ENCODE measurements at places on chromosomes 7 and 10.
A peak's percentile ranks its signal among the peaks of the same experiment; 100 is the strongest.

DNA sequence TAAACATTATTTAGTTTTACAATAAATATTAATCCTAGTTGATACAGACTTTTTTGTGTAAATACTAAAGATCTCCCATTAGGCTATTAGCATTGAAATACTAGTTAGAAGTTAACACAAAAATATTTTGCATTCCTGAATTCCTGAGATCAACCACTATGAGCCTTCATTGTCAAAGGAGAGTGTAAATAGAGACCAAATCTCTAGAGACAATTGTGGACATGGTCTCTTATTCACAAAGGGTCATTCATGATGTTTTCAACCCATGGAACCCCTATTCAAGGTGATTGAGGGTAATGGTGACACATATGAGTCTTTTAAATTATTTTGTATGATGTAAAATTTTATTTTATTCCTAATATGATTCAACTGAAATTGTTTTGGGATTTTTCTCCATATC, 1454.8 kb upstream of the LRRTM3 start:
- DNase-seq: no peak

- no peak for DNase-seq
These were observed 30.3 kb upstream of the HSPB1 start for GRCh38 chr7:76272142-76272541.

GRCh38 chr10:109920016-109920415, 3.3 kb downstream of the XPNPEP1 start:
- no peak for DNase-seq

- DNase-seq: no peak
These were observed 66.9 kb upstream of the ZNF746 start for GRCh38 chr7:149564340-149565095.

- DNase-seq: no peak
These were observed 115.9 kb downstream of the TRIM24 start for GRCh38 chr7:138575897-138576428.

GRCh38 chr7:92880212-92881090, 44.1 kb upstream of the CDK6 start:
- DNase-seq: peak; percentile 33

GRCh38 chr10:107653832-107654287, 489.4 kb upstream of the SORCS1 start:
- DNase-seq: peak; percentile 66

DNA sequence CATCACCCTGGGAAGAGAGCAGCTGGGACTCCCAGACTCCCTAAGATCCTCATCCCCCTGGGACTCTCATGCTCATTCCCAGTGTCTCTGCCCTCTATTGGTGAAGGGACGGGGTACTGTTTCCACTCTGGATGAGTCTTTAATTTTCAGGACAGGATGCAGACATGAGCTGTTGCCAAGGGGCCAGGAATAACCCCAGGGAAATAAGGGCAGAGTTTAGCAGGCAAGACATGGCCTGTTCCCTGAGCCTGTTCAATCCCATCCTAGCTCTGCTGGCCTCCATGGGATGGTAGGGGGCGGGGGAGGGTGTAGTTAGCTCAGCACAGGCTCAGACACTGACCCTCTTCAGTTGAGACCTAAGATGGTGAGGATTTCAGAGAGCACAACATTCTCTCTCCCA, 14.0 kb downstream of the C10orf105 start:
- DNase-seq: no peak

DNA sequence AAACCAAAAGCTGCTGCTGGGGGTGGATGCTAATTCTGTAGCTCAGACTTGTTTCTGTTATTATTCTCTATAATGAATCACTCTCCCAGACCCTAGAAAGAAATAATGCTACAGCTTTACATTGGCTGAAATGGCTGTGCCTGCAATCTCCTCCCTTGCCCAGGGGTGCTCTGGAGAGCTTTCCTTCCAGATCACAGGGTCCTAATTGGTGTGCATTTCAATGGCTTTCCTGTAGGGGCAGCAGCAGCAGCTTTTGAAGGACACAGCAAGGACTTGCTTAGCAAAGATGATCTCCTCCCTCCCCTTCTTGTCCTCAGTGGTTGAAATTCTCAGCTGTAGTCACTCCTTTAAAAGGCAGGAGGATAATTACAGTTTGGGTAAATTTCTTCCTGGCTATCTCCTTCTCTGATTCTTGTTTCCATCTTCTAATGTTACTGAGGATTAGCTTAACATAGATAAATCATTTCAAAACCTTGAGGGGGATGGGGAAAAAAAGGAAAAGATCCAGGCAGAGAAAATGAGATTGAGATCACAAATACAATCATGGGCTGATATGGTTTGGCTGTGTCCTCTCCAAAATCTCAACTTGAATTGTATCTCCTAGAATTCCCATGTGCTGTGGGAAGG, 120.2 kb upstream of the CTTNBP2 start:
- DNase-seq: peak; percentile 19

GRCh38 chr10:71621231-71622153, 98.1 kb downstream of the C10orf105 start:
- DNase-seq: peak; percentile 52

DNA sequence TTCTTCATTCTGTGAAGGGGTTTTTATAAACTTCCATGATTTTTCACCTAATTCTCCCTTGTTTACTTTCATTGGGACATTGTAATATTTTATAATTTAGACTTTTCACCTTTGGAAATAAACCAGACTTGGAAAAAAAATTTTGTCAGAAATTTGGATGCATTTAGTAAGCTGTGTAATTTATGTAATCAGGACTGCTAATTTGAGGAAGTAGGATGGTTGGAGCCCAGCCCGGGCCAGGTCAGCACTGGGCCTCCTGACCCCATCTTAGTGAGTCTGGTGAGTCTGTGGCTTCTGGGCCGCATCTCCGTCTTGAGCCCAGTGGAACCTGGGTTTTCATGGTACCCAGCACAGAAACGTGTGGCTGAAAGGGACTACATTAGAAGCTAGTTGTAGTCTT, 27.6 kb upstream of the ZNF32 start:
- DNase-seq: no peak

DNA sequence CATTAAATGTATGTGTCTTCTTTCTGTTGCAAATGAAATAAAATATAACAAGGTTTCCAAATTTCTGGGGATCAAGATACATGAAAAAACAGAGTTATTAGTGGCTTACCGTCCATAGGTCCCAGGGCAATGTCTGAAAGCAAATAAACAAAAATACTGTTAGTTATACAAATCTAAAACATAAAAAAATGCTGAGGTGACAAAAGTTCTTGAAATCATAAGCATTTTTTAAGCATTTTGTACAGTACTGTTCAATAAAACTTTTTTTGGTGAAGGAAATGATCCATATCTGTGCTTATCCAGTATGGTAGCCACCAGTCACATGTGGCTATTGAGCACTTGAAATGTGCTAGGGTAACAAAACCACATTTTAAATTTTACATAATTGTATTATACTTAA, 158.6 kb upstream of the TARP start:
- no peak for DNase-seq

DNA sequence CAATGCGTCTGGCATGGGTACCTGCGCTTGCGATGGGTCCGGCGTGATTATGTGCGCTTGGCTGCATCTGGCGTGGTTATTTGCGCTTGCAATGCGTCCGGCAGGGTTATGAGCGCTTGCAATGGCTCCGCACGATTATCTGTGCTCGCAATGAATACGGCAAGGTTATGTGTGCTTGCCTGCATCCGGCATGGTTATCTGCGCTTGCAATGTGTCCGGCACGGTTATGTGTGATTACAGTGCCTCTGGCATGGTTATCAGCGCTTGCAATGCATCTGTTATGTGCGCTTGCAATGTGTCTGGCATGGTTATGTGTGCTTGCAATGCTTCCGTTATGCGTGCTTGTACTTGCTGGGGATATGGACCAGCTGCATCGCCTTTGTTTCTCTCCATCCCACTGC, 37.7 kb downstream of the RBAK start:
- DNase-seq: no peak

DNA sequence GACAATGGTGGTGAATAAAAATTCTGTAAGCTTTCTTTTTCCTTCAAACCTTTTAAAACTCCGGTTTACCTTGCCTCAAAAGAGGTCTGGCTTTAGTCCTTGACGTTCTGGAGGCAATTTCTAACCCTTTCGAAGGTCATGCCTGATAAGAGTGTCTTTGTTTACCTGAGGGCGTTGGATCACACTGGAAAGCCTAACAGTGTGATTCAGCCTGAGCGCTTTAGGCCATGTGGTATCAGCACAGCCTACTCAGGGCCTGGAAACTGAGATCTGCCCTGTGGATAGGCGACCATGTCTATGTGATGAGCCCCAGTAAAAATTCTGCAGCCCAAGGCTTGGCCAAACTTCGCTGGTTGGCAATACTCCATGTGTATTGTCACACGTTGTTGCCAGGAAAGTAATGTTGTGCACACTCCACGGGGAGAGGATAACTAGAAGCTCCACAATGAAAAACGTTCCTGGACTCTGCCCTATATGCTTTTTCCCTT, 10.7 kb downstream of the CCDC6 start:
- DNase-seq: no peak

- peak; percentile 68 for DNase-seq
These were observed 49.5 kb downstream of the NEURL1 start for GRCh38 chr10:103542764-103543616.

Measured in muscle of leg (tissue), 16 donors.